ENCODE measurements at places on chromosomes 7 and 10. TPM values are rescaled to one million over a fixed set of nuclear protein-coding genes. Genes with fewer than 3 reads are reported as not detected.

- DNase-seq, result no peak
These were observed 918.1 kb upstream of the POT1 start for GRCh38 chr7:125847692-125848091.

DNA sequence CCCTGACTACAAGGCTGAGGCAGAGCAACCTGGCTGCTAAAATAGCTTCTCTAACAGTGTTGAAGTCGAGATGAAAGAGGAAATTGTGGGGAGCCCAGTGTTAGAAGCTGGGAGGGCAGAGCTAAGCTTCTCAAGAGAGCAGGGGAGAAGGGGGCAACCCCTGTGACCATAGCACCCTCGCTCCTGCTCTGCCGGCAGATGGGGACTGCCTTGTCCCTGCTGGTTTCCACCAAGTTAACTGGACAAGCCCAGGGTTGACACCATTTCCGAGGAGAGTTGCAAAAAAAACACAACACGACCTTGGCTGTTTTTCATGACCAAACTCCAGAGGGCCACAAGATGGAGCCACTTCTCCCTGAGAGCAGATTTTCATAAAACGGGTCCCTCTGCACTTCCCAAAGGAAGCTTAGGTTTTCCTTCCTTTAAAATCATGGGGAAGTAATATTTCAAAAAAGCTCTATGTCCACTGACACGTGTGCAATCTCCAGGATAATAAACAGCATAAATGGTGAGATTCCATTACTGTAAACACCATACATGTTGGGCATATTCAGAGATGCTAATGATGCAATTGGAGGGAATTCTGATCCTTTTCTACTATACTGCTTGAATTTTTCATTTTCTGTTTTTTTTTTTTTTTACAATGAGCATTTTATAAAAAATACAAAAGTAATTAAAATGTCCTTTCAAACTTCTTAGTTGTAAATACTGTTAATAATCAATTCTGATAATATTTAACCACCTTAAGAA lies 140.4 kb downstream of the PIP4K2A start:
- DNase-seq, result no peak

GRCh38 chr7:142104550-142105527 lies 6.7 kb upstream of the MGAM2 start:
- no peak for DNase-seq

- no peak for DNase-seq
These were observed 8.8 kb downstream of the MAFK start for GRCh38 chr7:1539181-1539881.

GRCh38 chr7:134968110-134968509 lies 18.2 kb upstream of the AGBL3 start:
- no peak for DNase-seq

GRCh38 chr7:42611961-42612360 lies 299.9 kb downstream of the C7orf25 start:
- DNase-seq, result no peak

DNA sequence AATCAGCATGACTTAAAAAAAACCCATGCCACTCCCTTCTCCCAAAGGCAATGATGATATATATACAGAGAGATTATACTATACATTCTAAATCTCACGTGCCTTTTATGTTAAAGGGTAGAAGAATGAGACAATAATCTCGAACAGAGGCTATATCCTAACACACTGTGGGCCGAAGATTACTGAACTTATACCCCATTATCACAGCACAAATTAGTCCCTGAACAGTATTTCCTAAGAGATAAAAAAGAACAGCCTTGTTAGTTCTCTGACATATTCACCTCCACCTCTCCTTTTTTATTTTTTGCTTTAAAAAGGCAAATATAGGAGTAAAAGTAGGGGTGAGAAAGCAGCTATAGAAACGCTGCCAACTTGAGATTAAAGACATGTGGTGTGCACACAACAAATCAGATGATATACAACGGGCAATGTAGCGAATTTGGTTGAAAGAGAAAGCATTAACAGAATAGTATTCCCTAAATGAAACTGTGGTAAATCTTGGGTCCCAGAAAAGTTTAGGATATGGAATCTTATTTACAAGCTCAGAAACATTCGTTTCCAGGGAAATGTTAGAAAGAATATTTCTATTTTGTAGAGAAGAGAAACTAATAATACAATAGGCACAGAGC lies 69.5 kb downstream of the JMJD1C start:
- no peak for DNase-seq

GRCh38 chr10:63286754-63287264 lies 153.7 kb downstream of the NRBF2 start:
- DNase-seq, result no peak

GRCh38 chr10:5089865-5090264 lies 4.3 kb upstream of the AKR1C3 start:
- no peak for DNase-seq

DNA sequence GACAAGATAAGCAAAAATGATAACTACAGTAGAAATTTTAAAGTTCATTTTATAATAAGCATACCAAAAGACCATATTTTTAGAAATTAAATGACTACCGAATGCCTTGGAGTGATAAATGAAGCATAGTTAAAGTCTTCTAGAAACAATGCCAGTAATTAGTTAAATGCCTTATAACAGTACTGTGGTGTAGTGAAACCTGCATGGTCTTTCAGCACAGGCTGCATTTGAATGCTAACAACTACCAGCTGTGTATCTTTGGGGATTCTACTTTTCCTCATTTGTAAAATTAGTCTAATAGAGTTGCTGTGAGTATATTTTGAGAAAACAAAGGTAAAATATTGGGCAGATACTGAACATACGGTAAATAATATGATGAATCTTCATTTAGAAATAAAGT lies 25.1 kb downstream of the TSPAN12 start:
- no peak for DNase-seq

GRCh38 chr7:5428478-5429252 lies 5.0 kb upstream of the TNRC18 start:
- peak; percentile 25 for DNase-seq

GRCh38 chr10:43448742-43449141 lies 11.8 kb downstream of the ZNF487 start:
- no peak for DNase-seq

DNA sequence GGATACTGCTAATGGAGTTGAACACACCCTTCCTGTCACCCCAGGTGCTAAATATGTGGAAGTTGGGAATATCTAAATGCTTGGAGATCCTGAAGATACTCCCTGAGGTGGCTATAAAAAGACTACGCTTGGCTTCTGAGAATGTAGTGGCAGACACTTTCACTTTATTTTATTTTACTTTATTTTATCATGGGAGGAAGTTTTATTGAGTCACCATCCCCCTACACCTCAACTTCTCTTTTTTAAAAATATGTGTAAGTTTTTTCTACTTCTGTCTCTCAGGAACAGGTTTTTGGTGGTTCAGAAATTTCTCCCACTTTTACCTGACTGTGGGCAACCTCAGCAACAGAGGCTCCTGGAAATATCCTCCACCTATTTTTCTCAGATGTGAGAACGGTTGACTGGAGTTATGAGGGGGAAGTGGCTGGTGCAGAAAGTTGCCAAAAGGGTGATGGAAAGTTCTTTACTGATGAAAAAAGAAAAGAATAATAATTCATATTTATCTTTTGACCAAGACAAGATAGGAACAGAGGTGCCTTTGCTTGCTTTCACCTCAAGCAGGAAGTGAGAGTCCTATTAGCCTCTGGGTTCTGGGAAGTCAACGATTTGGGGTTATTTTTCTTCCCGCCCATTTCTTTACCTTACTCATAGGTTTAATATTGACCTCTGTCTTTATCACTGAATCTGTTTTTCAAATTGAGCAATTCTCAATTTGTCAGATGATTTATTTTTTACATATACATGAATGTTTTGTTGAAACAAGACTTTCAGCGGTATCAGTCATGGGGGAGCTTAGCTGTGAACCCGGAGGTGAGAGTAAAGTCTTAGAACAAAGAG lies 103.6 kb downstream of the AHR start:
- DNase-seq, result no peak

- no peak for DNase-seq
These were observed 1180.3 kb downstream of the TYW1 start for GRCh38 chr7:68176974-68177373.

- DNase-seq, result no peak
These were observed 2.4 kb downstream of the MIOS start for GRCh38 chr7:7569081-7569527.

- DNase-seq, result no peak
These were observed 4.4 kb upstream of the GRK5 start for GRCh38 chr10:119203006-119203405.

DNA sequence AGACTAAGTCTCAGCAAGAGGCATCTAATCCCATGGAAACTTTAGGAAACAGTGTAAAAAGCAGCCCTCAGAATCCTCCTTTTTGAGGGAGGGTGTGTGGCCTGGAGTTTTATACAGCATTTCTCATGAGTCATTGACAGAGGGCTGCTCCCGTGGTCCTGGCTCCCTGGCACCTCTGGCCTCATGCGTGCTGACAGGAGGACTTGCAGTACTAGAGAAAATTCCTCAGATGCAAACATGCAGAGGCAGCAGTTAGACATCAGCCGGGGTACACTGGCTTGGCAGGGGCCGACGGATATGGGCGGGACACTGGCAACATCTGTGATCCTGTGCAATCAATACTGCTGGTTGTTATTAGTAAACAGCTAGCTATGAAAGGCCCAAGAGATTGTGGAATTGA lies 925.1 kb upstream of the CELF2 start:
- no peak for DNase-seq

GRCh38 chr10:73039635-73040034 lies 57.0 kb downstream of the P4HA1 start:
- no peak for DNase-seq

Gene PTPRN2
- total RNA-seq, result 0.35 TPM

Gene ERVW-1
- not detected for total RNA-seq

Gene STK17A
- 52.0 TPM for total RNA-seq

Gene TEX47
- total RNA-seq, result not detected

Gene DRGX
- not detected for total RNA-seq

Gene OR6B1
- total RNA-seq, result not detected

Gene SCIN
- total RNA-seq, result 0.80 TPM

Gene HMX3
- total RNA-seq, result 0.20 TPM

Gene CADPS2
- not detected for total RNA-seq

Gene DDC
- total RNA-seq, result 0.43 TPM

Gene CPED1
- total RNA-seq, result not detected

Gene CYP2C18
- total RNA-seq, result 0.68 TPM

Gene GIGYF1
- 47.2 TPM for total RNA-seq
